ENCODE measurements at places on chromosomes 5 and 9. TPM values are rescaled to one million over a fixed set of nuclear protein-coding genes. Genes with fewer than 3 reads are reported as not detected.
A peak's percentile ranks its signal among the peaks of the same experiment; 100 is the strongest.

The ANXA2R gene
- 3.1 TPM for total RNA-seq

The FOXD4L4 gene
- total RNA-seq, result 0.26 TPM

- no peaks in the 10 kb centered on the region for H3K4me1 ChIP-seq
- H3K27me3 ChIP-seq, result no peaks in the 10 kb centered on the region
- DNase-seq, result peak; percentile 89
- no peak overlapping the region for H3K27ac ChIP-seq
- H3K4me3 ChIP-seq, result no peak overlapping the region
Observed at GRCh38 chr5:37619353-37619752, 220.5 kb downstream of the GDNF start.

- peak overlapping the region; percentile 99 for H3K27ac ChIP-seq
- no peaks in the 10 kb centered on the region for H3K36me3 ChIP-seq
- H3K4me1 ChIP-seq, result peaks cover 18% of the 10 kb centered on the region
- no peaks in the 10 kb centered on the region for H3K27me3 ChIP-seq
Observed at GRCh38 chr9:70413464-70413798, 1.0 kb downstream of the KLF9 start.

The PCDHGC4 gene
- total RNA-seq, result 3.0 TPM

Measured in fibroblast of lung (primary cell).